Hematopoietic multipotent progenitor cell treated with erythropoietin and hydrocortisone succinate and interleukin-3 and kit ligand, for 8 days (in vitro differentiated cells): ENCODE measurements at places on chromosomes 4 and X.
A peak's percentile ranks its signal among the peaks of the same experiment; 100 is the strongest.

DNA sequence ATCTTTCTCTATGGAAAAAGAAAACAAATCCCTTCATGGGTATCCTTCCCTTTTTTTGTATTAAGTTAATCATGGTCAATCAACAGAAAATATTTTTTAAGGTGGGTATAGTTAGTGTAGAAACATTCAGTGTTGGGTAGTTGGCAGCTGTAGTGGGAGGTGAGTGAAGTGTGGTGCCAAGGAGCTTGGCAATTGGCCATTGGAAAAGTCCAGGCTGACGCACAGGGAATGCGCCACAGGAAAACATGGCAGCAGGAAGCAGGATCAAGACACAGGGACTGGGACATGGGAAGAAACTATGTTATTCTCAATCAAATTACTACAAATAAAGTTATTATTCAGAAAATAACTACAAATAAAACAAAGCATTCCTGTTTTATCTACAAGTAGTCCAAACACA, 20.0 kb downstream of the PALLD start:
- no peak for DNase-seq

GRCh38 chr4:69078852-69079251, 17.4 kb upstream of the UGT2B7 start:
- DNase-seq: no peak

GRCh38 chr4:13495753-13496152, 11.6 kb upstream of the RAB28 start:
- no peak for DNase-seq

DNA sequence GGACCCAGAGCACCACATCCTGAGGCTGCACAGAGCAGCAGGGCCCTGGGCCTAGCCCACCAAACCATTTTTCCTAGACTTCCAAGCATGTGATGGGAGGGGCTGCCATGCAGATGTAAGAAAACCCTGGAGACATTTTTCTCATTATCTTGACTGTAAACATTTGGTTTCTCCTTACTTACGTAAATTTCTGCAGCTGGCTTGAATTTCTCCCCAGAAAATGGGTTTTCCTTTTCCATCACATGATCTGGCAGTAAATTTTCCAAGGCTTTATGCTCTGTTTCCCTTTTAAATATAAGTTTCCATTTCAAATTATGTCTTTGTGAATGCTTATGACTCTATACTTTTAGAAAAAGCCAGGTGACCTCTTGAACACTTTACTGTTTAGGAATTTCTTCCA, 945.9 kb upstream of the NDST4 start:
- no peak for DNase-seq

DNA sequence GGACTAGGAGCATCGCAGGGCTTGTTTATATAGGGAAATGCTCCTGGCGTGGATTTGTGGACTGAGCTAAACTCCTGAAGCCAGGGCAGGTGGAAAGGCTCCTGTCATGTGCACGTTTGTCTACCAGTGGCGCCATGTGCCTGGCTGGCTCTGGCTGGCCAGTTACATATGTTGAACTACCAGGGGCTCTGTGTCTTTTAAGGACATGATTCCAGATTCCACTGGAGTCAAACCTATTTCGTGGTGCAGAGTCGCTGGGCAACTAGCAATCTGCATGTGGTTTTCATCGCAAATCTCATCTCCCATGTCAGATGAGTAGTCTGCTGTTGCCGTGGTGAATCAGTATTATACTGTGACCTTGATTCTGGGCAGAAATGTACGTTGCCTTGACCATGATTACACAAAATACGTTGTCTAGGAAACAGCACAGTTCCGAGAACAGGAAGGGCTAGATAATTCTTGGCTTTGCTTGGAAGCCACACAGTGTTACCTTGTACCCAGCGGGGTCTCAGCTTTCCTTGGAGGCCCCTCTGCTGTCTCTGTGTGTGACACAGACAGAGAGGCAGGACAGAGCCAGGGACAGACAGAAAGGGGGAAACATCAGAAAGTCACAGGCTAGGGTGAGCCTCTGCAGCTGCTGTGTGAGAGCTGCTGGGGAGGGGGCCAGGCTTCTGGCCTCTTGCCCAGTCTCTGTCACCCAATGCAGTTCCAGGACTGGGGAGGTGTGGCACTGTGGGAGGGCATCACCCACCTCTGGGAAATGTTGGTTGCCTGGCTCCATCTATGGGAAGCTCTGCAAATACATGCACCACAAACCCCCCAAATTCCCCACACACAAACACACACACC, 19.2 kb downstream of the PNMA6E start:
- peak; percentile 50 for DNase-seq

- DNase-seq: no peak
Measured at GRCh38 chr4:104593019-104593418, 98.3 kb upstream of the CXXC4 start.

- DNase-seq: no peak
Measured at GRCh38 chrX:153526801-153527200, 9.4 kb downstream of the ATP2B3 start.

DNA sequence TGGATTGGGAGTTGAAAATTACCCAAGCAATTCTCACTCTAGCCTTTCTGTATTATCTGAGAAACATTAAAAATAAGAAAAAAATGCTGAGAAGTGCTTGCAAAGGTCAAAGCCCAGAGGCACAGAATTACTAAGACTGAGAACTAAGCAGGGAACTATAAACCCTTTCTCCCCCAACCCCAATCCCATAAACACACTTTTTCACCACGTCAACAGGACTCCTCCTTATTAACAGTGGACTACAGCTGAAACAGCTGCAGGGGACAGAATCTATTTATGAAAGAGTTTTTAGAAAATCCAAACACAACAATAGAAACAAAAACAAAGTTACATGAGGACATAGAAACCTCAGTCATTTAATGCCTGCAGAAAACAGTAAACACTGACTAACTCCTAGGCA, 984.1 kb downstream of the TRAM1L1 start:
- DNase-seq: no peak

- DNase-seq: peak; percentile 74
Measured at GRCh38 chrX:20442597-20442996, 175.9 kb upstream of the RPS6KA3 start.
